ENCODE measurements at places on chromosomes 11 and 22.
A peak's percentile ranks its signal among the peaks of the same experiment; 100 is the strongest.

DNA sequence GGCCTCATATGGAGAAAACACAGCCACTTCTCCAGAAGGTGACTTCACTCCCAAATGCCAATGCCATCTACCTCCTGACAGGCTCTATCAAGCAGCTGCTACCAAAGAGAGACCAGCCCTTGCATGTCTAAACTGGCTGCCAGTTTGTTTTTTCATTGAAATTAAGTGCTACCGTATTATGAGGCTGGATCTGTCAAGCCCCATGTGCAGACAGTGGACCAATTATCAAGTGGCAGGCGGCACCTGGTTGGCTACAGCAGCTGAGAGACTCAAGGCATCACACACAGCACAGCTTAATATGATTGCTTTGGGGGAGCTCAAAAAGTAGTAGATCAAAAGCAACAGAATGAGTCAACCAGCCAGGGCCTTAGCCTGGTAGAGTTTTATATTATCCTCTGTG, 1293.0 kb upstream of the TENM4 start:
- H3K36me3 ChIP-seq = no peaks in the 10 kb centered on the region
- no peak overlapping the region for H3K27ac ChIP-seq
- no peak for DNase-seq
- H3K4me1 ChIP-seq = no peaks in the 10 kb centered on the region

DNA sequence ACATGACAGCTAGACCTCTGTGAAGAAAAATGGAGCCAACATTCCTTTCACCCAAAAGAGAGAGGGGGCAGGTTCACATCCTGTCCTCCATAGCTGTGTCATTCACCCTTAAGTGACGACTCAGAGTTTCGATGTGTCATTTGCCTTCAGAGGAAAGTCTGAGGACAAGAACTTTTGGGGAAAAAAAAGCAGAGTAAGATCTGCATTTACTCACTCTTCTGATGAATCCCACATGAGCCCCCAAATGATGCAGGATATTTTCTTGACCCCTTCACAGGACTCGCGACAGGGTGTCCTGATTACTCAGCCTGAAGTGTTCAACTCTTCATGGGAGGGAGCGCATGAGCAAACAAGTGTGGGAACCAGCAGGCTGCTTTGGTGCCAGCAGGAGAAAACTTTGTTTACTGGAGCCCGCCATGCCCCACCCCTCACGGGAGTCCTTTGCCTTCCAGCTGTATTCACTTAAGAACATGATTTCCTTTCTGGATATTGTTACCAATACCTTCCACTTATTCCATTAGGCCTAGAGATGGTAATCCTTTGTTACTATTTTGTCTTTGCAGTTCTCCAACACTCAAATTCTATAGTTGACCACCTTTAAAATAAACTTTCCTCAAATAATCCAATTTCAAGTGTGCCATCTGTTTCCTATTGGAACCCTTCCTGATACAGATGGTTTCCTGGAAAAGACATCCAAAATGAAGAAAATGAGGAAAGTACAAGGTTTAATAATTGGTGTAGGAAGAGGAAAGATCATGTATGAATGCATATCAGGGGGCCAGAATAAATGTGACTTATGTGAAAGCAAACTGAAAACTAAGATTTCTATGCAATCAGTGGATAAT, 729.8 kb downstream of the FAM181B start:
- H3K4me3 ChIP-seq = no peak overlapping the region
- no peak for DNase-seq
- no peak overlapping the region for H3K27ac ChIP-seq
- no peaks in the 10 kb centered on the region for H3K4me1 ChIP-seq

DNA sequence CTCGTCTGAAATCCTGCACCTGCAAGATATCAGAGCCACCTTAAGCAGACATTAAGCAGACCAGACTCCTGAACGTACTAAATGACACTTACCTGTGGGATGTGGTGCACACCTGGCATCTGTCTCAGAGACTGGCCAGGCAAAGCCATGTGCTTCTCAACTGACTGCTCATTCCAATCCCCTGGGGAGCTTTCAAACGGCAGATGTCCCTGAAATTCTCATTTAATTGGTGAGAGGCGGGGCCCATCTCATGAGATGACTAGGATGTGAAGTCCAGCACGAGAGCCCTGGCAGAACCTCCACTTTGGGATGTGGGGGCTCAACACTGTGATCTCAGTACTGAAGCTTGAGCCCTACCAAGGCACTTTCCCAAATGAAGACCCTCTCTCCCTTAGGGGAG, 84.9 kb upstream of the HMGXB4 start:
- peaks cover 6% of the 10 kb centered on the region for H3K27me3 ChIP-seq
- no peak overlapping the region for H3K4me3 ChIP-seq
- no peaks in the 10 kb centered on the region for H3K36me3 ChIP-seq
- no peaks in the 10 kb centered on the region for H3K4me1 ChIP-seq
- DNase-seq = no peak

- H3K27me3 ChIP-seq = no peaks in the 10 kb centered on the region
- H3K4me1 ChIP-seq = peaks cover 4% of the 10 kb centered on the region
- peaks cover 6% of the 10 kb centered on the region for H3K36me3 ChIP-seq
- no peak overlapping the region for H3K27ac ChIP-seq
- DNase-seq = no peak
- H3K4me3 ChIP-seq = no peak overlapping the region
Observed at GRCh38 chr22:24027389-24027975, 16.4 kb downstream of the CABIN1 start.

- no peak overlapping the region for H3K27ac ChIP-seq
- H3K27me3 ChIP-seq = no peaks in the 10 kb centered on the region
- H3K4me3 ChIP-seq = no peak overlapping the region
- DNase-seq = no peak
- H3K4me1 ChIP-seq = no peaks in the 10 kb centered on the region
Observed at GRCh38 chr22:24181996-24182899, 961 bp downstream of the SUSD2 start.

GRCh38 chr11:60169264-60169915, 13.5 kb downstream of the MS4A6A start:
- no peak overlapping the region for H3K27ac ChIP-seq
- H3K27me3 ChIP-seq = no peaks in the 10 kb centered on the region
- no peak for DNase-seq
- no peaks in the 10 kb centered on the region for H3K4me1 ChIP-seq
- no peaks in the 10 kb centered on the region for H3K36me3 ChIP-seq

DNA sequence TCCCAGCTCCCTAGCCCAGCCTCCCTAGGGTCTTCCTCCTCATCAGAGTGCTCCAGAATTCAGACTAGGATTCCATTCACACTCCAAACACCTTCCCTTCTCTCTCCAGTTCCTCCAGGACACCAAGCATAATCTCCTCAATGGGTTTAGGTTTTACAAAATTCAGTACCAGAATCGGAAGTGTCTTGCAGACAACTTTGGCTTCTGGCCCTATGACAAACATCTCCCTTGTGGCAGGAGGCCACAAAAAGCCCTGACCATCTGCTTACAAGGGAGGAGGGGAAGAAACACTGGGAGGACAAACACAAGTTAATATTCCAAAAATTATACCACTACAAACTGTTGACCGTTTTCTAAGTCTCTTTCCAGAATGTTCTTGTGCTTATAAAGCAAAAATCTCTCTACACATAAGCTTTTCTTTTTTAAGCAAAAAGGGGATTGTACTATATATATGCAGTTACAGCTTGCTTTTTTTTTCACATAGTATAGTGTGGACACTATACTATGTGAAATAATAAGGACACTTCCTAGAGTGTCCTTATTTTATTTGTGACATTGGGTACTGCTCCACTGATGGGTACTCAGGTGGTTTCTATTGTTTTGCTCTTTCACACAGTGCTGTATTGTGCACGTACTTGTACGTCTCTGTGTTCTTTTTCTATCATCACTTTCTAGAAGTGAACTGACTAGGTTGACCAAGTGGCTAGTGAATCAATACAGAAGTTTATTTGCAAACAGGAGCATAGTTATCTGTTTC, 78.7 kb downstream of the BDNF start:
- H3K36me3 ChIP-seq = no peaks in the 10 kb centered on the region
- no peak overlapping the region for H3K4me3 ChIP-seq
- H3K4me1 ChIP-seq = no peaks in the 10 kb centered on the region
- DNase-seq = no peak

DNA sequence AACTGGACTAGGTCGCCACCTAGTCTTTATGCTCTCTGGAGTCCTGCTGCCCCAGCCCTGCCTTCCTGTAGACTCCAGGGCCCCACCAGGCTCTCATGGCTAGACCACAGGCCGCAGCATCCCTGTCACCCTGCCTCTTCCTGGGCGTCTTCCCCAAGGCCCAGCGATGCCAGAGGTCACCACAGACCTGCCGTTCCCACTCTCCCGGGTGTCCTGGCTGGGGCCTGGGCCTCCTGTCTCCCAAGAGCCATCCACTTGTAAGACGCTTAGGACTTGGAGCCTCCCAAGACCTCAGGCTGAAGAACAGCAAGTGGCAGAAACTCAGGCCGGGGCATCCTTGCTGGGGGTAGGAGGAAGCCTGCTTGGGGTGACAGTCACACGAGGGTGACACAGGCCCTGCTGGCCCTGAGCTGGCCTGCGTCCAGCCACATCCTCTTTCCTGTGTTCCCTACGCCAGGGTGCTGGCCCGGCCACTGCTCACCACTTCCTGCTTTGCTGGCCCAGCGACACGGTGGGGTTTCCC, 2.0 kb upstream of the TCIRG1 start:
- H3K4me3 ChIP-seq = no peak overlapping the region
- H3K27ac ChIP-seq = peak overlapping the region; percentile 55
- peaks cover 21% of the 10 kb centered on the region for H3K36me3 ChIP-seq

- no peak overlapping the region for H3K27ac ChIP-seq
- no peaks in the 10 kb centered on the region for H3K4me1 ChIP-seq
- H3K4me3 ChIP-seq = no peak overlapping the region
- no peaks in the 10 kb centered on the region for H3K27me3 ChIP-seq
- H3K36me3 ChIP-seq = no peaks in the 10 kb centered on the region
Observed at GRCh38 chr11:45470151-45470793, 184.1 kb upstream of the SYT13 start.

DNA sequence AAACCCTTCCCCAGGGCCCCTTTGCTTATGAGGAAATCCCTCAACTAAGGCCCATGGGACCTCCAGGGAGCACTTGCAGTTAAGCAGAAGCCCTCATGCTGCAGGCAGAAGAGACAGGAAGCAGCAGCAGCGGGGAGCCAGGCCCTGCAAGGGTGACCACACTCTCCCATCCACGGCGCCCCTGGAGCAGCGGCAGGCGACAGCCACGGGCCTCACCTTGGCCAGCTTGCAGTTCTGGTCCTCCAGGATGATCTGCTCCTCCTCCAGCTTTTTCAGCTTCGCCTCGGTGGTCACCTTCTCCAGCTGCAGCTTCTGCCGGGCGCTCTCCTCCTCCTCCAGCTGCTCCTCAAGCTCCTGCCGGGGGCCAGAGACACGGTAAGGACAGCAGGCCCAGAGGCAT, 47.0 kb downstream of the APOL1 start:
- no peak overlapping the region for H3K4me3 ChIP-seq
- H3K27me3 ChIP-seq = no peaks in the 10 kb centered on the region
- DNase-seq = no peak
- no peaks in the 10 kb centered on the region for H3K4me1 ChIP-seq
- no peak overlapping the region for H3K27ac ChIP-seq

- no peak overlapping the region for H3K4me3 ChIP-seq
- no peaks in the 10 kb centered on the region for H3K36me3 ChIP-seq
- H3K4me1 ChIP-seq = no peaks in the 10 kb centered on the region
- no peak overlapping the region for H3K27ac ChIP-seq
- H3K27me3 ChIP-seq = no peaks in the 10 kb centered on the region
- no peak for DNase-seq
Observed at GRCh38 chr11:79208126-79208525, 232.7 kb downstream of the TENM4 start.

GRCh38 chr11:45906096-45906682, 882 bp downstream of the FREY1 start:
- H3K27ac ChIP-seq = no peak overlapping the region
- no peak overlapping the region for H3K4me3 ChIP-seq
- DNase-seq = no peak
- no peaks in the 10 kb centered on the region for H3K4me1 ChIP-seq
- peaks cover 23% of the 10 kb centered on the region for H3K36me3 ChIP-seq

DNA sequence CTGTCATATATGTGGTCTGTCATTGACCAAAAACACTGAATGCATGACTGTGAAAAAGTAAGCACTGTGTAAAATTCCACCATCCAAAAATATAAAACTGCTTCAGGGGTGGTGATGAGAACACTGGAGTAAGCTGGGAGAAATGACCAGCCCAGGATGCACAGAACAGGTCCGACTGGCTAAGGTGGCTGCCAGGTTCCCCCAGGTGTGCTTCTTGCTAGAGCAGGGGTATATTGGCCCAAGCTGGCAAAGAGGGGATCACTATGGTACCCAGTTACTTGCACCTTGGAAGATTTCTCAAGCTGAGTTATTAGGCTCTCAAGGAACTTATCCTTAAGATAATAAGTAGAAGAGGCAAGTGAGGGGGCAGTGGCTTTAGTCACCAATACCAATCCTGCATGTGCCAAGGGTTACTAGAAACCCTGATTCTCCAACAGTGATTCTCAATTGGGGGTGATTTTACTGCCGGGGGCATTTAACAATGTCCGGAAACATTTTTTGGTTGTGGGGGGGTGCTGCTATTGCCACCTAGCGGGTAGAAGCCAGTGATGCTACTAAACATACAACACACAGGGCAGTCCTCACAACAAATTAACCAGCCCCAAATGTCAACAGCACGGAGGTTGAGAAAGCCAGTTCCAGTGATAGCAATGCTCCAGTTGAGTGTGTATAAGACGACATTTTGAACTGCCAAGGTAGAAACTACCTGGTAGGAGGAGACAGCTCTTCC, 15.7 kb downstream of the SNU13 start:
- no peak overlapping the region for H3K4me3 ChIP-seq
- peaks cover 40% of the 10 kb centered on the region for H3K36me3 ChIP-seq
- H3K27ac ChIP-seq = no peak overlapping the region
- no peaks in the 10 kb centered on the region for H3K27me3 ChIP-seq
- DNase-seq = no peak

GRCh38 chr11:19697721-19698121, 14.9 kb upstream of the NAV2 start:
- H3K4me1 ChIP-seq = no peaks in the 10 kb centered on the region
- no peak overlapping the region for H3K27ac ChIP-seq
- DNase-seq = no peak
- H3K36me3 ChIP-seq = no peaks in the 10 kb centered on the region

GRCh38 chr11:35313760-35314153, 105.6 kb downstream of the SLC1A2 start:
- H3K27me3 ChIP-seq = no peaks in the 10 kb centered on the region
- H3K4me3 ChIP-seq = no peak overlapping the region
- H3K36me3 ChIP-seq = no peaks in the 10 kb centered on the region
- no peak for DNase-seq
- H3K4me1 ChIP-seq = no peaks in the 10 kb centered on the region

GRCh38 chr11:116310226-116310625, 462.6 kb downstream of the BUD13 start:
- H3K27me3 ChIP-seq = no peaks in the 10 kb centered on the region
- H3K4me3 ChIP-seq = no peak overlapping the region
- H3K4me1 ChIP-seq = no peaks in the 10 kb centered on the region
- DNase-seq = no peak
- H3K36me3 ChIP-seq = no peaks in the 10 kb centered on the region

GRCh38 chr11:129440028-129440713, 64.5 kb downstream of the BARX2 start:
- no peak overlapping the region for H3K4me3 ChIP-seq
- H3K4me1 ChIP-seq = no peaks in the 10 kb centered on the region
- H3K36me3 ChIP-seq = no peaks in the 10 kb centered on the region
- no peak overlapping the region for H3K27ac ChIP-seq
- no peak for DNase-seq

All from effector memory CD4-positive, alpha-beta T cell (primary cell).